ENCODE measurements at places on chromosomes 3 and 15.
A peak's percentile ranks its signal among the peaks of the same experiment; 100 is the strongest.

DNA sequence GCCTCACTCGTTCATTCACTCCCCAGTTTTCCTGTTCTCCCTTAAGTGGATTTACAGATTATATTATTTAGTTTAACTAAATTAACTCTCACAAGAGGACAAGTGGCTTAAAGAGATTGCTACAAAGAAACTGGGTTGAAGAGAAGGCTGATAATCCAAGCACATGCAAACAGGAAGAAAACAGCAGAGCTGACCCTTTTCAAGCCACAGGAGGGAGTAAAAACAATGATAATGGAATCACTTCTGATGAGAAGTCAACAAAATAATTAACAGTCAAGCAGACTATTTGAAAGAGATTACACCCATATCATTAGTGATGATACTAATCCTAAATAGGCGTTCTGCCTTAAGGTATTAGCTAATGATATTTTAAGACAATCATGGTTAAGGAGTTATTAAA lies 31.7 kb downstream of the BOC start:
- no peak overlapping the region for H3K4me3 ChIP-seq
- peaks cover 5% of the 10 kb centered on the region for H3K36me3 ChIP-seq
- no peak overlapping the region for H3K27ac ChIP-seq
- DNase-seq = no peak
- peaks cover 6% of the 10 kb centered on the region for H3K4me1 ChIP-seq

- H3K4me1 ChIP-seq = no peaks in the 10 kb centered on the region
- H3K27me3 ChIP-seq = peaks cover 17% of the 10 kb centered on the region
- H3K36me3 ChIP-seq = no peaks in the 10 kb centered on the region
- H3K27ac ChIP-seq = no peak overlapping the region
These were observed 49.9 kb downstream of the ALDH1A2 start for GRCh38 chr15:58015565-58015964.

- no peak overlapping the region for H3K27ac ChIP-seq
- H3K36me3 ChIP-seq = no peaks in the 10 kb centered on the region
- H3K4me3 ChIP-seq = no peak overlapping the region
- peaks cover 14% of the 10 kb centered on the region for H3K4me1 ChIP-seq
- H3K27me3 ChIP-seq = peaks cover 6% of the 10 kb centered on the region
These were observed 221.4 kb downstream of the FAM43A start for GRCh38 chr3:194906970-194907629.

DNA sequence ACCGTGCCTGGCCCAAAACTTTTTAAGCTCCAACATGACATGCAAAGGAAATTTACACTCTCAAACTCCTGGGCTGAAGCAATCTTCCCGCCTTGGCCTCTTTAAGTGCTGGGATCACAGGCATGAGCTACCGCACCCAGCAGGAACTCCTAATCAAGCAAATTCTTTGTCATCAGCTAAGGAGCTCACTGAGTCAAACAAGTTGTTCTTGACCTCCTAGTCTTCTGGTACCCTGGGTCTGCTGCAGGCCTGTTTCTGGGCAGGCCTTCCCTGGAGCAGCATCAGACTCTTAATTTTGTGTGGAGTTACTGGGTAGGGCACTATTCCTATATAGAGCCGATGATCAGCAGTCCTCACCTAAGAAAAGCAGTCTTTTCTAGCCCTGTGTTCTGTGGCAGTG lies 68.4 kb upstream of the FLNB start:
- no peak for DNase-seq
- no peaks in the 10 kb centered on the region for H3K4me1 ChIP-seq
- no peaks in the 10 kb centered on the region for H3K27me3 ChIP-seq
- no peaks in the 10 kb centered on the region for H3K36me3 ChIP-seq
- H3K4me3 ChIP-seq = no peak overlapping the region

DNA sequence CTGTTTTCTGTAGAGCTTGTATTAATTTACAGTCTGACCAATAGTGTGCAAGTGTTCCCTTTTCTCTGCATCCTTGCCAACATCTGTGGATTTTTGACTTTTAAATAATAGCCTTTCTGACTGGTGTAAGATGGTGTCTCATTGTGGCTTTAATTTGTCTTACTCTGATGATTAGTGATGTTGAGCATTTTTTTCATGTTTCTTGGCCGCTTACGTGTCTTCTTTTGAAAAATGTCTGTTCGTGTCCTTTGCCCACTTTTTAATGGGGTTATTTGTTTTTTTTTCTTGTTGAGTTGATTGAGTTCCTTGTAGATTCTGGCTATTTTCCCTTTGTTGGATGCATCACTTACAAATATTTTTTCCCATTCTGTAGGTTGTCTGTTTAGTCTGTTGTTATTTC lies 7.6 kb upstream of the ACOX2 start:
- no peaks in the 10 kb centered on the region for H3K36me3 ChIP-seq
- DNase-seq = no peak
- H3K4me1 ChIP-seq = no peaks in the 10 kb centered on the region
- H3K4me3 ChIP-seq = no peak overlapping the region
- no peak overlapping the region for H3K27ac ChIP-seq
- H3K27me3 ChIP-seq = no peaks in the 10 kb centered on the region

DNA sequence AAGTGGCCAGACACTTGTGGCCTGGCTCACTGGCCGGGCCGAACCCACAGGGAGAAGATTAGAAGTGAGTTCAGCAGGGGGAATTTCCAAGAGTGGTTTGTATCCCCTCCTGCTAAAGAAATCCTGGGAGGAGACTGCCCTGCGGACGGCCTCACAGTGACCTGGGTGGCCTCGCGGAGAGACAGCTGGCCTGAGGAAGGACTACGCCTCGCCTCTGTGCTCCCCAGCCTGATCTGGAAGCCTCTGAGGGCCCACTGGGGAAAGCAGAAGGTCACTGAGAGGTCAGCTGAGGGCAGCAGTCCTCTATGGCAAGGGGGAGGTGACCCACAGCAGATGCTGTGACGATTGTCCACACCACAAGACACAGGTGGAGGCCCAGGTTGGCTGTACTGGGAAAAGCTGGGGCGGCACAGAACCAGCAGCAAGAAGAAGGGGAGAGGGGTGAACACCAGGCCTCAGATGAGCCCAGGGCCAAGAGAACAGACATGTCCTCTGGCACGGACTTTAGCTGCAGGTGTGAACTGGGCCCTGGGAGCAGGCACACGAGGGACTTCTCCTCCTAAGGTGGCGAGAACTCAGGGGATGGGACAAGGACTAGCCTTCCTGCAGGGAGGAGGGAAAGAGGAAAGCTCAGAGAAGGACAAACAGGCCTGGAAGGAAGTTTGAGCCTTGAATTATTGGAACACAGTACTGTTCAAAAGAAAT lies 37.2 kb upstream of the DLG1 start:
- peaks cover 20% of the 10 kb centered on the region for H3K27me3 ChIP-seq
- DNase-seq = no peak
- no peaks in the 10 kb centered on the region for H3K36me3 ChIP-seq
- no peak overlapping the region for H3K4me3 ChIP-seq
- no peaks in the 10 kb centered on the region for H3K4me1 ChIP-seq

GRCh38 chr3:139948898-139949297 lies 13.9 kb downstream of the CLSTN2 start:
- no peak overlapping the region for H3K27ac ChIP-seq
- no peak for DNase-seq
- H3K36me3 ChIP-seq = no peaks in the 10 kb centered on the region
- H3K27me3 ChIP-seq = no peaks in the 10 kb centered on the region
- no peaks in the 10 kb centered on the region for H3K4me1 ChIP-seq
- no peak overlapping the region for H3K4me3 ChIP-seq

DNA sequence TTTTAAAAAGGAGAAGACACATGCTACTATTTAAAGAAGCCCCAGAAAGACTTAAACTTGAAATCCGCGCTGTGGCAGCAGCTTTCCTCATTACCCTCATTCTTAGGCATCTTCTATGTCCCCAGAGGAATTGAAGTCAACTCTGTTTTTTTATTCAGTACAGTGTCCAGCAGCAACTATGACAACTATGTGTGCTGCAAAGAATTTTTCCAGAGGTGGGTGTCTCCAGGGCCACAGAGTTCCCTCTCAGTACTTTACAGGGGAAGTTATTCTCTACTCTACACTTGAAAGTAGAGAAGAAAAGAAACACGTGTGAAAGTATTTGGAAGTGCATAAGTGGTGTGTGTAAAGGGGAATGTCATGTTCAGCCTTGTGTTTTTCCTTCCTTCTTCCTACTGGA lies 32.0 kb downstream of the GATM start:
- H3K36me3 ChIP-seq = no peaks in the 10 kb centered on the region
- no peaks in the 10 kb centered on the region for H3K4me1 ChIP-seq
- no peak overlapping the region for H3K27ac ChIP-seq
- no peak for DNase-seq
- H3K27me3 ChIP-seq = peaks cover 43% of the 10 kb centered on the region
- H3K4me3 ChIP-seq = no peak overlapping the region

DNA sequence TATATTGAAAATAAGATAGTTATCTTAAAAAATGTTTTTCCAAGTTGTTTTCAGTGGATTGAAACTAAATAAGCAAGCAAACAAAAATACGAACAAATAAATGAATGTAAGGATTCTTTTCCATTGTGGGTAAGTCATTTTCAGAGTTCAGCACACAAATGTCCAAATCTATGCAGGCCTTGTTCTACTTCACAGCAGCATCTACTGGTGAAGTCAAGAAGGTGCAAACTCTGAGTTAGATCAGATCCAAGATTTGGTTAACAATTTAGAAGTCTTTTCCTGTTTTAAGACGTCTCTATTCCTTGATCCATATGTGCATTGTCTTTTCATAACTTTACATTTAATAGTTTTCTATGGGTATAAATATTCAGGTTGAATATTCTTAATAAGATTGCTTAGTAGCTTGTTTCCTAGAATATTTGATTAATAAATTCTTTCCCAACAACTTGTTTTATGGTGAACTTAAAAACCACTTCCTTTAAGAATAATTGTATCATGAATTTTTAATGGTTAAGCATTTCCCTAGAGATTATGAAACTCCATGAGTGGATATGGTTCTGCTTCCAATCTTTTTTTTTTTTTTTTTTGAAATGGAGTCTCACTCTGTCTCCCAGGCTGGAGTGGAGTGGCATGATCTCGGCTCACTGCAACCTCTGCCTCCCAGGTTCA lies 10.5 kb downstream of the PTX3 start:
- H3K27ac ChIP-seq = no peak overlapping the region
- H3K36me3 ChIP-seq = no peaks in the 10 kb centered on the region
- H3K27me3 ChIP-seq = no peaks in the 10 kb centered on the region
- no peak for DNase-seq

DNA sequence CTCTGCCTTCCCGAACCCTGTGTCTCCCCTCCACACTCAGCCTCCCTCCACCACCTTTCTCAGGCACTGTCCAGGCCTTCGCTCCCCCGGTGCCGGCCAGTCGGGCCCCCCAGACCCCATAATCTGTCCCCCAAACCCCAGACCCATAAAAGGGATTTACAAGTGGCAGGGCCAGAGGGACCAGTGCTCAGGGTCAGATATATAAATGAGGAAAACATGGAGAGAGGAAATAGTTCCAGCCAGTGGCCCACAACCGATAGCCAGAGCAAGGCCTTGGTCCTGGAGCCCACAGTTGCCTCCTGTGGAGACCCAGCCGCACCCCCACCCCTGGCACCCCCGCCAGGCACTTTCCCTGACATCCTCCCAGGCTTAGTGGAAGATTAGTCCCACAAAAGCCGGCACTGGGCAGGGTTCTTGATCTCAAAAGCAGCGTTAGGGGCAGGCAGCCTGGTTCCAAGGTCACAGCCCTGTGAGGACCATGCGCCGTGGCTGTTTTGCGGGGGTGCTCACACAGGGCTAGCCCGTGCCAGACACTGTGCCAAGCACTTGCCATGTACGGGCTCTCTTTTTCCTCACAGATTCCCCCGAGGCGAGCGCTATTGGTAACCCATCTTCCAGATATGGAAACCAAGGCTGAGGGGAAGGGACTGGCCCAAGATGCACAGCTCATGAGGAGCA lies 1.1 kb upstream of the PLXND1 start:
- H3K36me3 ChIP-seq = peaks cover 8% of the 10 kb centered on the region
- peaks cover 17% of the 10 kb centered on the region for H3K4me1 ChIP-seq
- H3K4me3 ChIP-seq = peak overlapping the region; percentile 85
- H3K27ac ChIP-seq = no peak overlapping the region
- H3K27me3 ChIP-seq = peaks cover 51% of the 10 kb centered on the region
- DNase-seq = no peak
